Hypothalamus (tissue), 51 donors: ENCODE measurements at places on chromosomes 12 and 14.

GRCh38 chr12:43238281-43238680, 313.7 kb downstream of the ADAMTS20 start:
- DNase-seq, result no peak

- no peak for DNase-seq
These were observed 11.3 kb downstream of the MED13L start for GRCh38 chr12:116266168-116266601.

DNA sequence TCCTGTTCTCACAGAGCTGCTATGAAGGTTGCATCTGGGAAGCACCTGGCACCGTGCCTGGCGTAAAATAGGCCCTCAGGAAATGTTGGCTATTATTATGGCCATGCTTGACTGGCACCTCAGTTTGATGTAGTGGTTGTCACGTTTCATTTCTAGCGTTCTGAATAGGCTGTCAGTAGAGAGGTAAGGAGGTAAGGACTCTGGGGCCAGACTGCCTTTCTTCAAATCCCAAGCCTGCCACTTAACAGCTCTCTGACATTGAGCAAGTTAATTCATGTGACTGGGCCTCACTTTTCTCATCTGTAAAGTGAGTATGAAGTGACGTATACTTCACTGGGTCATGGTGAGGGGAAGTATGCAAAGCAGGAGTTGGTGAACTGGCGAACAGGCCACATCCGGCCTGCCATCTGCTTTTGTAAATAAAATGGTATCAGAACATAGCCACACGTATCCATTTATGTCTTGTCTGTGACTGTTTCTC, 196.2 kb downstream of the CACNA1C start:
- DNase-seq, result no peak

- no peak for DNase-seq
These were observed 22.6 kb upstream of the SLC15A5 start for GRCh38 chr12:16300122-16300521.

DNA sequence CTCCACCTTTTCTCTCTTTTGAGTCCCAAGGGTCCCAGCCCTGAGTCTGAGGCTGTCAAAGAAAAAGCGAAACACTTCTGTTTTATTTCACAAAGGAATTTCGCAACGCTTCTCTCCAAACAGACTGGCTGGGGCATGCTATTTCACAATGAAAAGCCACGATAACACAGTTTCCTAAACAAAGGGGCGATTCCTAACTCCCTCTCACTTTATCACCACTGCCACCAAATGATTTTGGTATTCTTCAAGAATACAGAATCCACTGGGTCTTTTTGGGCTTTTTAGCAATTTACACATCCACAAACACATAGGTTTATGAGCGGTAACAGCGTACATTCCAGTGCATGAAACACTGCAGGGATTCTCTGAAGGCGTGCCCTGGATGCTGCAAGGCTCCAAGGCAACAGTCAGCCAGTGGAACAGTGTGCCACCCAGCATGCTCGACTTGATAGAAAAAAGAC, 161.2 kb downstream of the DAD1 start:
- no peak for DNase-seq

DNA sequence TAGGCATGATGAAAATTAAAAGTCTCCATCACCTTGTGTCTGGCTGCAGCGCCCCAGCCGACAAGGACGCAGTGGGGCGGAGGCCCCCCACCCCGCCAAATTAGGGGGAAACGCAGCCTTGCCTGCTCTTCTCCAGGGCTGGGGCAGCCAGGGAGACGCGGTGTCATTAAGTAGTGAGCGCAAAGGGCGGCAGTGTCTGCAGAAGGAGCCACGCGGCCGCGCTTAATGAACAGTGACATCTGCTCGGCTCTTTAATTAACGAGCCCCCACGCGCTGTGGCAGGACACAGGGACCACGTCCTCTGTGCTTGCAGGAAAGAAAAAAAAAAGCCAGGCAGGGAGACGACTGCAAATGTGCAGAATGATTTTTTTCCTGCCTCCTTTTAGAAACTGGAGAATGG, 93.4 kb upstream of the NCOR2 start:
- peak; percentile 33 for DNase-seq

DNA sequence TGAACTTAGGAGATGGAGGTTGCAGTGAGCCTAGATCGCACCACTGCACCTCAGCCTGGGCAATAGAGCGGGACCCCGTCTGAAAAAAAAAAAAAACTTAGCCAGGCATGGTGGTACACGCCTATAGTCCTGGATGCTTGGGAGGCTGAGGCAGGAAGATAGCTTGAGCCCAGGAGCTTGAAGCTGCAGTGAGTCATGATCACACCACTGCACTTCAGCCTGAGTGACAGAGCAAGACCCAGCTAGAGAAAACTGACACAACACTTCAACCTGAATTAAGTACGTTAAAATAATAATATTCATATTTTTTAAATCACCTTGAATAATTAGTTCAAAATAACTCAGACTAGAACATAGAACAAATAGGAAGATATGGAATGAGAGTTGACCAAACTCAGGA, 5.7 kb upstream of the CATSPERB start:
- no peak for DNase-seq

GRCh38 chr14:103378038-103378854, 7.0 kb upstream of the MARK3 start:
- DNase-seq, result no peak
